Thoracic aorta (tissue), 2 donors: ENCODE measurements at places on chromosomes 2 and 18.
A peak's percentile ranks its signal among the peaks of the same experiment; 100 is the strongest.

DNA sequence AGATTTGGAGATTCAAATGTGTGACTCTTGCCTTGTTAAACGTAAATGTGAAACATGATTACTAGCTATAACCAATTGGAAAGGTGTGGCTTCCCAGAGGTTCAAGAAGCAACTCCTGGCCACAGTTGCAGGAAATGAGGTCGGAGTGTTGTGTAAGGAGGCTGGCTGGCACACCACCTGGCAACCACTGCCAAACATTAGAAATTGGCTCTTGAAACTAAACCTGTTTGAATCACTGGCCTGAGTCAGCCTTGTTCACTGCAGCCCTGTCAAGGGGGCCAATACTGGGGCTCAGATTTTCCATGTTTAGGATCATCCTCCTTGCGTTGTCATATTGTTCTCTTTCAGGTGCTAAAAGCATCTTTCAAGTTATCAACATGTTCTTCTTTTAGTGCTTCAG is 206.3 kb downstream of the ARL6IP6 start:
- H3K27ac ChIP-seq, result no peak overlapping the region
- no peaks in the 10 kb centered on the region for H3K36me3 ChIP-seq
- DNase-seq, result no peak

DNA sequence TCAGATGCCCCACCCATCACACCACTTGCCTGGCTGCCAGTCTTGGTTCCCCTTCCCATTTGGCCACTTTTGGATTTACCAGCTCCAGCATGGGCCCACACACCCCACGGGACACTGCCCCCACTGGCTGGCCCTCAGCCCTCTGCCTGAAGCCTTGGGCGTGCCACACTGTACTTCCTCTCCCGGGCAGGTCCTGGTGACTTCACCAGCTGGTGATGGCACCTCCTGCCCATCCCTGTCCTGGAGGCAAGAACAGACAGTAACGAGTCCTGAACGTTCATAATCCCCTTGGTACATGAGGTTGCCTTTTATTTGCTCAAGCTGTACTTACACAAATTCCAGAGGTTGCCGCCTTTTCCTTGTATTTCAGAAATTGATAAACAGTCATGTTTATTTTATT is 81.1 kb downstream of the TMEM17 start:
- H3K4me1 ChIP-seq, result no peaks in the 10 kb centered on the region

GRCh38 chr2:158616480-158617000 is 159.8 kb downstream of the PKP4 start:
- H3K4me3 ChIP-seq, result no peak overlapping the region
- H3K27ac ChIP-seq, result no peak overlapping the region
- H3K27me3 ChIP-seq, result no peaks in the 10 kb centered on the region
- no peaks in the 10 kb centered on the region for H3K4me1 ChIP-seq

DNA sequence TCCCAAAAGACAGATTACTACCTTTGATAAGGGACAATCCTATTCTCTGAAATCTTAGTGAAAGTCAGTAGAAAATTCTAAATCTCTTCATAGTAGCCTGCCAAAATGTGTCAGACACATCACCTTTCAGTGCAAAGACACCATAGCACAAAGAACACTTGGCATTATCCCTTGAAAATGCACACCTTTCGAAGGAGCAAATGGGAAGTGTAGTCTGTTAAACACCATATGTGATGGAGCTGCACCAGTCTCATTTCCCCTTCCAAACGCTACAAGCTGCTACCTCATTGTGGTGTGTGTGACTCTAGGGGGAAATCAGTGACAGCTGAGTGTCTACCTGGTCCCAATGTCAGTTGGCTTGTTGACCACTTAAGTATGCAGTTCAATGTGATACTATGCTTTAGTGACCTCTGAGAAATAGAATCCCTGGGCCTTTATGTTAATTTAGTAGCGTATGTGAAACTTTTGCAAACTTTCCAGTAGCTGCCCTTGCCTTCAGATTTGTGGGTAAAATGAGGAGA is 551.7 kb downstream of the ARHGAP15 start:
- H3K36me3 ChIP-seq, result no peaks in the 10 kb centered on the region
- no peaks in the 10 kb centered on the region for H3K4me1 ChIP-seq

DNA sequence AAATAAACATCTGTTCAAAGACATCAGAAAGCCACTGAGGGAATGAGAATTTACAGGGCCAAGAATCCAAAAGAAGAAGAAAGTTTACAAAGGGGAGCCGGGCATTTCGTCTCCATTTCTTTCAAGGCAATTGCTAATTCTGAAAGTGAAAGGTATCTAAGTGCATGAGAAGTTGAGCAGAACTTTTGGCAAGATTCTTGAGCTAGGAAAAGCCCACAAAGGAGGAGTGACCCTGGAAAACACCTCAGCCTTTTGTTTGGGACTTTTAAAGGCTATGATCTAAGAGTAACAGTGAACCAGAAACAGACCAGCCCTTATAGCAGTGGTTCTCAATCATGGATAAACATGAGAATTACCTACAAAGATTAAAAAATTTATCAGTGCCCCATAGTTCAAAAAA is 87.4 kb downstream of the MDH1 start:
- no peaks in the 10 kb centered on the region for H3K36me3 ChIP-seq
- H3K4me3 ChIP-seq, result no peak overlapping the region
- H3K4me1 ChIP-seq, result no peaks in the 10 kb centered on the region
- DNase-seq, result no peak

DNA sequence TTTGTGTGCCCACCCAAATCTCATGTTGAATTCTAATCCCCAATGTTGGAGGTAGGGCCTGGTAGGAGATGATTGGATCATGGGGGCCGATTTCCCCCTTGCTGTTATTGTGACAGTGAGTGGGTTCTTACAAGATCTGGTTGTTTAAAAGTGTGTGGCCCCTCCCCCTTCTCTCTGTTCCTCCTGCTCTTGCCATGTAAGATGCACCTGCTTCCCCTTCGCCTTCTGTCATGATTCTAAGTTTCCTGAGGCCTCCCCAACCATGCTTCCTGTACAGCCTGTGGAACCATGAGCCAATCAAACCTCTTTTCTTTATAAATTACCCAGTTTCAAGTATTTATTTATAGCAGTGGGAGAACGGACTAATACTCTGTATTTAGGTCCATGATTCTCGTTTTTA is 588.1 kb downstream of the DCDC2C start:
- no peaks in the 10 kb centered on the region for H3K4me1 ChIP-seq
- no peaks in the 10 kb centered on the region for H3K27me3 ChIP-seq
- no peak overlapping the region for H3K4me3 ChIP-seq
- DNase-seq, result no peak
- H3K36me3 ChIP-seq, result no peaks in the 10 kb centered on the region

GRCh38 chr2:240319855-240320203 is 115.6 kb upstream of the GPC1 start:
- no peak for DNase-seq
- H3K4me1 ChIP-seq, result no peaks in the 10 kb centered on the region
- no peak overlapping the region for H3K4me3 ChIP-seq

DNA sequence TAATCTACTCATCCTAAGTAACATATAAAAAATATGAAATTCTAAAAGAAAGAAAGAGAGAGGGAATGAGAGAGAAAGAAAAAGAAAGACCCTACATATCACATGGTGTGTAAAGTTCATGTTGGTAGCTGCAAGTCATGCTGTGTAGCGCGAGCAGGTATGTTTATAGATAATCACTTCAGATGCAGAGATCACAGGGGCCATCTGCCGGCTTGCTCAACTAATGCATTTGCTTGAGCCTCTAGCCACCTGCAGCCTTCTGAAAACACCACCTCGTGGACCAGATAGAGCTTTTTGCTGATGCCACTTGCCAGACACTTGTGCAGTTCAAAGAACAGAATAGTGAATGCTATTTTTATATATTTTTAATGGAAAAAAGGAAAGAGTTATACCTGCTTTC is 37.6 kb downstream of the CDH7 start:
- no peak overlapping the region for H3K4me3 ChIP-seq
- H3K36me3 ChIP-seq, result no peaks in the 10 kb centered on the region
- DNase-seq, result no peak
- H3K4me1 ChIP-seq, result no peaks in the 10 kb centered on the region
- H3K27ac ChIP-seq, result no peak overlapping the region

DNA sequence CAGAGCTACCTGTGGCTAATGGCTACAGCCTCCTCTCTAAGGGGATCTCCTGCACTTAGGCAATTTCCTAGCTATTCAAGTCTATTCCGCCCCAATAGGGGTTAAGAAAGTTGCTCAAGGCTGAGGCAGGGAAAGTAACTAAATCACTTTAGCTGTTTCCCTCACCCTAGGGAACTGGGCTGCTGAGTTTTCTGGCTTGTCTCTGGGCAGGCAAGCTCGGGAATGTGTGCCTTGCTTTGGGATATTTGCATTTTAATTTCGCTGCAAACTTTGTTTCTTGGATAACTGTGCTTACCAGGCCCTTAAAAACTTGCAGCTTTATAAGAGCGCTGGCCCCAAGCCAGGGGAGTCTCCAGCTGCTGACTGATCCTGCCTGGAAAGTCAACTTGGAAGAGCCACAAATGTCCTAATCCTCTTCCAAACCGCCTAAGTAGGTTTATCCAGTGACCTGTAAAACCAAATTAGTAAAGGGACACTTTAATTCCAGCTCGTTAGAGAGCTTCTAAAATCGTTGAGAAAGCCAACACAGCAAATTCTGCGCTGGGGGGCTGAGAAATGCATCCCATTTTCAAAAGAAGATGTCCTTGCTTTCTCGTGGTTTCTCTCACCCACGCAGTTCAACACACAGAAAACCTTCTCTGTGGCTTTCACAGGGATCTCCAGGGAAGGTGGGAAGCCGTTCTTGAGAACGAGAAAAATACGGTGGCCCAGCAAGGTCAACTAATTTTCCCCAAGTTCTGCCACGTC is 59.5 kb upstream of the SP3 start:
- no peaks in the 10 kb centered on the region for H3K27me3 ChIP-seq
- peak overlapping the region; percentile 35 for H3K4me3 ChIP-seq
- H3K4me1 ChIP-seq, result peaks cover 14% of the 10 kb centered on the region
- no peak for DNase-seq
- peak overlapping the region; percentile 67 for H3K27ac ChIP-seq

- DNase-seq, result no peak
- no peaks in the 10 kb centered on the region for H3K4me1 ChIP-seq
- no peaks in the 10 kb centered on the region for H3K27me3 ChIP-seq
- no peak overlapping the region for H3K4me3 ChIP-seq
- no peak overlapping the region for H3K27ac ChIP-seq
Measured at GRCh38 chr18:47531717-47532116, 280.3 kb upstream of the SKOR2 start.

GRCh38 chr2:127984551-127984950 is 43.3 kb downstream of the SAP130 start:
- H3K4me1 ChIP-seq, result no peaks in the 10 kb centered on the region
- no peak overlapping the region for H3K27ac ChIP-seq
- H3K36me3 ChIP-seq, result peaks cover 54% of the 10 kb centered on the region
- DNase-seq, result no peak

- no peak overlapping the region for H3K27ac ChIP-seq
- H3K4me1 ChIP-seq, result no peaks in the 10 kb centered on the region
- H3K27me3 ChIP-seq, result no peaks in the 10 kb centered on the region
- H3K4me3 ChIP-seq, result no peak overlapping the region
- H3K36me3 ChIP-seq, result no peaks in the 10 kb centered on the region
Measured at GRCh38 chr2:209076151-209076550, 347.7 kb upstream of the MAP2 start.

DNA sequence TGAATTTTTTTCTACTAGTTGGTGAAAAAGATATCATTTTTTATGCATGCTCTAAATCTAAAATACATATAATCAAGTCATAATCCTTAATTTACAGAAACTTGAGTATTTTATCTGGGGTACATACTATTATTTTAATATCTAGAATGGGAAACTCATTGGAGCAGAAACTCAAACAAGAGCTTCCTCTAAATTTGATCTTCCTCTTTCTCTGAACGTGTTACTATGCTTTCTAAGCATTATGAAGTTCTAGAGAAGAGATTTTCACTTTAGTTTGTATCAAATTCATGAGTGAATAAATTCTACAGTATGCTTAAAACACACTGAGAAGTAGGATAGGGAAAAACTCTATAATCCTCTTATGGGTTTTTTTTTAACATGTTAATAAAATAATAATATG is 20.6 kb upstream of the SLC38A11 start:
- no peaks in the 10 kb centered on the region for H3K36me3 ChIP-seq
- no peak overlapping the region for H3K4me3 ChIP-seq
- no peaks in the 10 kb centered on the region for H3K27me3 ChIP-seq
- no peak for DNase-seq
- no peak overlapping the region for H3K27ac ChIP-seq

GRCh38 chr2:136130045-136130444 is 12.1 kb upstream of the CXCR4 start:
- no peak for DNase-seq
- H3K4me3 ChIP-seq, result no peak overlapping the region
- no peaks in the 10 kb centered on the region for H3K27me3 ChIP-seq

- H3K4me3 ChIP-seq, result no peak overlapping the region
- H3K27me3 ChIP-seq, result no peaks in the 10 kb centered on the region
- peaks cover 7% of the 10 kb centered on the region for H3K4me1 ChIP-seq
- H3K36me3 ChIP-seq, result no peaks in the 10 kb centered on the region
Measured at GRCh38 chr2:48107326-48107925, 201.1 kb upstream of the FBXO11 start.

DNA sequence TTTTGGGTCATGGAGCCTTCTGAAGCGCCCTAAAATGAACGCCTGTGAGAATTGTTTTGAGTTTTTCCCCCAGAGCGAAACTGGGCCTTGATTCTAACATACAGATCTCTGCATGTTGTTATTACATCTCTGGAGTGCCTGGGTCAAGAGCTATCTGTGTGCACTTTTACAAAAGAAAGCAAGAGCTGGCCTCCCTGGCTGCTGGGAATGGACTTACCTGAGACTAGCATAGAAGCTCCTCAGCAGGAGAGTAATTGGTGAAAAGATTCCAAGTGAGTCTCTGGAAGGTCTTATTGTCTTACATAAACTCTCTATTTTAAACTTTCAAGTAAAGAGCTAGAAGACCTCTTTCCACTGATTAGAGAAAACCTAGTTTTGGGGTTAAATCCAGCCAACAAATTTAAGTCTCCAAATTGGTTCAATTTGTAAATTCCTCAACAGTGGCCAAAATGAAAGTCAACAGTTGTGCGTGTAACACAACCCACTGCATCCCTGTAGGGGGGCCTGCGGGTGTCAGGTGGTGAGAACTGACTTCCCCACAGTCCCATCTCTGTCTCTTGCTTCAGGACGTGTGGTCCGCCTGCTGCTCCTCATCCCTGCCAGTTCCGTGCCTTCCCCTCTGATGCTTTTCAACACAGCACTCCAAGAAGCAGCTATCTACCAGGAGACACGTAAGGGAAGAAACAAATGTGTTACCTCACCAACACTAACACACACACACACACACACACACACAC is 206.1 kb downstream of the SH3BP4 start:
- no peak for DNase-seq
- H3K4me3 ChIP-seq, result no peak overlapping the region
- H3K36me3 ChIP-seq, result no peaks in the 10 kb centered on the region
- no peak overlapping the region for H3K27ac ChIP-seq
- no peaks in the 10 kb centered on the region for H3K4me1 ChIP-seq

GRCh38 chr2:66845307-66845706 is 410.4 kb downstream of the MEIS1 start:
- no peaks in the 10 kb centered on the region for H3K36me3 ChIP-seq
- no peaks in the 10 kb centered on the region for H3K27me3 ChIP-seq
- H3K4me1 ChIP-seq, result peaks cover 25% of the 10 kb centered on the region
- no peak overlapping the region for H3K4me3 ChIP-seq
- DNase-seq, result no peak

DNA sequence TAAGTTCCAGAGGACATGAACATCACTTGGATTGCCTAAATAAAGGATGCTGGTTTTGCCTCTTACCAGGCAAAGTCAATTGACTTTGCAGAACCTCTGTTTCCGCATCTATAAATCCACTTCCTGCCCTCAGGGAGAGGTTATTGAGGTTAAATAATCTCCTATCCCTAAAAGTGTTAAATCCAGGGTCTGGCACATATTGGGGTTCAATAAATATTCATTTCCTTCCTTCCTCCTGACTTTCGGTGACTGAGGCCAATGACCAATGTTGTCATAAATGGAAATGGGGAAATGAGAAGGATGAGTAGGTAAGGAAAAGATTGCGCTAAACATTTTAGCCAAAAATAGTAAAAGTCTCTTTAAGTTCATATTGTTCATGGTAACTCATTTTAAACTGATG is 16.0 kb downstream of the BCL2 start:
- no peak overlapping the region for H3K4me3 ChIP-seq
- DNase-seq, result no peak
- H3K27me3 ChIP-seq, result no peaks in the 10 kb centered on the region
- H3K4me1 ChIP-seq, result peaks cover 33% of the 10 kb centered on the region
